ENCODE measurements at places on chromosomes 4 and X. TPM values are rescaled to one million over a fixed set of nuclear protein-coding genes. Genes with fewer than 3 reads are reported as not detected.

ARSJ gene
- total RNA-seq: 4.3 TPM

DNA sequence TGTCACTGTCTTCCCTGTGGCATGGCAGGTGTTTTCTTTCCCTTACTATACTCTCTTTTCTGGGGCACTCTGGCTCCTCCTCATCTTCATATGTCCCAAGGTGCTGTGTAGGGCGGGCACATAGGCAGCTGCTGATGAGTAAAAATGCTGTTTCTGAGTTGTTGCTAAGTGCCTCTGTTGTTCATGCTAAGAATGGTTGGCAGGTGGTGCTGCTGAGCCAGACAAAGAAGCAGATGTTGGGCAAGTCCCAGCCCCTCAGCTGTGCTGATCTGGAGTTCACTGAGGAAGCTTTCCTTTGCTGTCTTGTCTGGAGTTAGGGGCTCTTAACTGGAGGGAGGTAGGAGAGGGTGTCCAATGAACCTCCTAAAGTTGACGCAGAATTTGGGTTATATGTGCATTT, 40.6 kb downstream of the HADH start:
- DNase-seq: peak; percentile 79

GUCY1A1 gene
- total RNA-seq: 16.4 TPM

- peak; percentile 16 for DNase-seq
These were observed 323.3 kb downstream of the DHX15 start for GRCh38 chr4:24260923-24261564.

PDE6B gene
- total RNA-seq: 12.0 TPM

DNA sequence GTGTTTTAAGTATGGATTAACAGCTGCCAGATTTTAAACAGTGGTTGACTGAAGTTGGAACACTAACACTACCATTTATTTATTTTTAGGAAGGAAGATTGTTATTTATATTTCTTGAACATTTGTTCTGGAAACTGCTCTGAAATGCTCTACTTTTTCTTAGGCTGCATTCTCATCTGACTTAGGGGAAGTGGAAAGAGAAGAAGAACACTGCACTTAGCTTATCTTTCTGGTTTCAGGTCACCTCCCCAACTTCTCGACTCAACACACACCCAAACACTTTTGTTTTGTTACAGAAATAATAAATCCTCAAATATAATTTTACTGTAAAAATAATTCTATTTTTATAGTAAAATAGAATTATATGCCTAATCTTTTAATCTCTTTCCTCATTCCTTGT, 18.6 kb downstream of the BLTP1 start:
- DNase-seq: peak; percentile 18

GRCh38 chrX:105228602-105229001, 8.1 kb upstream of the TEX13A start:
- DNase-seq: no peak

GRCh38 chr4:120858776-120859175, 63.8 kb downstream of the PRDM5 start:
- no peak for DNase-seq

ADH1B gene
- total RNA-seq: 6.3 TPM

GRCh38 chrX:97527725-97528124, 644.0 kb downstream of the RPA4 start:
- DNase-seq: no peak

GPR143 gene
- 0.58 TPM for total RNA-seq

DNA sequence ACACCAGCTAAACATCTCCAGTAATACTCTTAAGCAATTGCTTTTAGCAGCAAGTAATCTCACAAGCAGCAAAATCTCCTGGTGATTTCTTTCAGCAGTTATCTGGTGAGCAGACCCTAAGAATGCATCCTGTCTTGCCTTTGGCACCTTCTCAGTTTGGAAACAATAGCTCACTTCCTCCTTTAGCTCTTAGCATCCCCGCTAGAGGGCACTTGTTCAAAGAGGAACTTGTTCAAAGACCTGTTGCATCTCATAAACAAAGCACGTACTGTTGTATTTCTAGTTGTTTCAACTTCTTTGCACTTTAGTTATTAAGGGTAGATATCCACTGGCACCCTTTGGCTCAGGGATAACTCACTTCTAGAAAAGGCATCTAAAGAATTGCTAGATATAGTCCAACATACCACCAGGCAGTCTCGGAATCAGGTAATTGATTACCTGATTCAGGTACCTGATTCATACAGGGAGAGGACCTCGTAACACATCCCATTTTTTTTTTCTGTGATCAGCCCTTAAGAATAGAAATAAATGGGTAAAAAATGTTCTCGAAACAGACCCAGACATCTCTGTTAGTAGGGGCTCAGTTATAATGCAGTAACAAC, 81.9 kb upstream of the QRFPR start:
- DNase-seq: peak; percentile 87

DNA sequence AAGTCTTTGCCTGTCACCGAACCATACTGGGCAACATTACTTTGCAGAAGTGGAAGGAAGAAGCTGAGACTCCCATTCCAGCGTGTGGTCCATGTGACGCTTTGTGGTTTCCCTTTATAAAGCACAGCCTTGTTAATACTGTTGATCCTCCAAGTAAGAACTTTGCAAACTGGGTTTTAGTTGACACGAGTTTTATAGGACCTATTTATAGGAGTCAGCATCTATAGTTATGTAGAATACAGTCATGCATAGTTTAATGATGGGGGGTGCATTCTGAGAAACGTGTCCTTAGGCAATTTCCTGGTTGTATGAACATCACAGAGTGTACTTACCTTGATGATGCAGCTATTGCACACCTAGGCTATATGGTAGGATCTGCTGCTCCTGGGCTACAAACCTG, 1879.4 kb upstream of the TENM3 start:
- DNase-seq: no peak

GRCh38 chr4:2878346-2878745, 34.7 kb downstream of the ADD1 start:
- DNase-seq: no peak

HADH gene
- 27.3 TPM for total RNA-seq

NAP1L2 gene
- total RNA-seq: 1.3 TPM

GRCh38 chrX:11464836-11465463, 171.7 kb downstream of the AMELX start:
- no peak for DNase-seq

DNA sequence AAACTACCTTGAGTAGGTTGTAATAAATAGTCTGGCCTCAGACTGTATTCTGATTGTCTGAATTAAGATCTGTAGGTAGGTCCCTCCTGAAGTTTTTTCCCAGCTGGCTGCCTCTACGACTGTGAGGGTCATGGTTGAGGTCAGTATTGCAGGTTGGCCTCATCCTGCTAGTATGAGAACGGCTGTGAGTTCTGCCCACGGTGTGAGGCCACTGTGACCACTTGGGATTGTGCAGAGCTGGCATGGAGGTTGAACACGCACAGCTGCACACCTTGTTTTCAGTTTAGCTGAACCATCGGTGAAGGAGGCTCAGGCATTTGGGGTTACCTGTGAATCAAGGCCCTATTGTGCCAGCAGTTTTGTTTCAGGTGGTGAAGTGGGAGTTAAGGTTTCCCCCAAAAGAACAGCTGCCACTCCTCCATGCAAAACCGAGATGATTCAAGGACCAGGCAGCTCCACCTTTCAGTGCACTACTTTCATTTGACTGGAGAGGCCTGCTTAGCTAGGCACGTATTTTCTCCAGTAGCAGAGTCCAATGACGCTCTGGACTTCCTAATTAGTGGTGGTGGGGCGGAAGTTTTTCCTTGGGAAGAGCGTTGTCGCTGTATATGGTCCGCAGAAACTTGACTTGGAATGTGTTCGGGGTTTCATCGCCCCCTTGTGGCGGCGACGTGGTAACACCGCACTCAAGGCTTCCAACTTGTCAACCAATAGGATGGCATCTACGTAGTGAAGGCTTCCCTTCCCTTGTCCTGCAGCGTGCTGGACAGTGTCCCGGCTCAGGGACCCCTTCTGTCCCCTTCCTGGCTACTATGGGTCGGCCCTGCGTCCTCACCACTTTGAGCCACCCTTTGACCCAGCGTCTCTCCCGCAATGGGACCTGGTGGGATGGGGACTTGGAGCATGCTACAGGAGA, 13.8 kb downstream of the CMC4 start:
- peak; percentile 77 for DNase-seq

DNA sequence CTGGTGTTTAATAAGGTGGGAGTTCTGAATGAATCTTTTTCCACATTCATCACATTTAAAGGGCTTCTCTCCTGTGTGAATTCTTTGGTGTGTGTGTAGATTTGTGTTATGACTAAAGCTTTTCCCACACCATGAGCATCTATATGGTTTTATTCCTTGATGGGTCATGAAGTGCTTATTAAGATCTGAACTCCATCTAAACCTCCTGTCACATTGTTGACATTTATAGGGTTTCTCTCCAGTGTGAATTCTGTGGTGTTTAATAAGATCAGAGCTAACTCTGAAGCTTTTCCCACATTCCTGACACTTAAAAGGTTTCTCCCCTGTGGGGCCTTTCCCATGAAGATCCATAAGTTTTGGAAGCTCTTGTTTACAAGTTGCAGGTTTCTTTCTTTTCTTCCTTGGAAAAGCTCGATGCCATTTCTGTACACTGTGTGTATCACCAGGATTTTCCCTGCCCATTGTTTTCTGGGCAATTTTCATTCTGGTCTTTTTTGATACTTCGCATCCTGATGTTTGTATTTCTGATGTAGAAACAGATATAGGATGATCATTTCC, 21.9 kb upstream of the ETDC start:
- DNase-seq: no peak

HSFX2 gene
- 0.75 TPM for total RNA-seq

GRCh38 chr4:28883211-28883610, 1837.0 kb upstream of the PCDH7 start:
- no peak for DNase-seq

MCF2 gene
- total RNA-seq: 0.27 TPM

GRCh38 chrX:7119950-7120877, 27.3 kb upstream of the STS start:
- peak; percentile 58 for DNase-seq

- DNase-seq: no peak
These were observed 100.9 kb downstream of the TTC29 start for GRCh38 chr4:146844761-146845160.

SLC10A4 gene
- 0.49 TPM for total RNA-seq

- DNase-seq: no peak
These were observed 10.0 kb upstream of the OPHN1 start for GRCh38 chrX:68443155-68443868.

- peak; percentile 10 for DNase-seq
These were observed 321.3 kb upstream of the CPXCR1 start for GRCh38 chrX:88425739-88426138.

GRCh38 chr4:912548-913279, 19.4 kb downstream of the GAK start:
- no peak for DNase-seq

CHRDL1 gene
- 10.6 TPM for total RNA-seq

MCTS1 gene
- total RNA-seq: 41.5 TPM

DNA sequence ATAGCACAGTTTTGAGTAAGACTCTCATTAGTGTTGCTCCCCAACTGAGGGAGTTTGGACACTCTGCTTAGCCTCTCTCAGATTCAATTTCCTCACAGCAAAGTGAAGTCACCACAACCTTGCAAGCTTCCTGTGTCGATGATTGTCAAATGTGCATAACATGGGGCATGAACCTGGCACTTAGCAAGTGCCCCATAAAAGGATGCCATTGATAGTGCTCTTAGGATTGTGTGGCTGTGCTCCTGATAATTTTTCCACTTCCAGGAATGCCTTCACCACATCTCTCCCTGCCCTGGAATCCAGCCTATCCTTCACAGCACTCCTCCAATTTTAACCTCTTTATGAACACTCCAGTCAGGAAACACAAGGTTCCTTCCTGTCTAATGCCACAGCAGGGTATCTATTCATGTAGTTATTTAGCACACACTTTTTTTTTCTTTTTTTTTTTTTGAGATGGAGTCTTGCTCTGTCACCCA, 309.4 kb downstream of the PPP3CA start:
- DNase-seq: no peak

DNA sequence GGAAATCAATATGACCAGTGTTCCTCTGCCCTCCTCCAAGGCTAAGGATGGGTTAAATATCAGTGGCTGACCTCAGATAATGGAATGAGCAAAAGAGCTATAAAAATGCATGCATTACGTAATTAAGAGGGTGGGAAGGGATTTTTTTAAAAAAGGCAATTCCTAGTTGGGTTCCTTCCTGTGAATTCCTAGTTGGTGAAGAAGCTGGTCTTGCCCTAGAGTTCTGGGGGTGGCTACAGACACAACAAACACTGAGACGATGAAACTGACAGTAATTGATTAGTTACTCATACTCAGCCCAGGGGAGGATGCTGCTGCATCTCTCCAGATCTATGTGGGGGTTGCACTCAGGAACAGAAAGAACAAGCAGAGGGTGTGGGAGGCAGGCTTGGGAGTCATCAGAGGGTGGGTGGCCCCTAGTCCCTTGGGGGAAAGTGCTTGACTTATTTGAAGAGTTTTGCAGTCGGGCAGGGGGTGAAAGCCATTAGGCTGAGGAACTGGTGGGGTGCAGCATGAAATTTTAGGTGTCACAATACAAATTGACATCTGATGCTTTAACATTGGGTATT, 662.0 kb upstream of the FRG1 start:
- DNase-seq: no peak

DNA sequence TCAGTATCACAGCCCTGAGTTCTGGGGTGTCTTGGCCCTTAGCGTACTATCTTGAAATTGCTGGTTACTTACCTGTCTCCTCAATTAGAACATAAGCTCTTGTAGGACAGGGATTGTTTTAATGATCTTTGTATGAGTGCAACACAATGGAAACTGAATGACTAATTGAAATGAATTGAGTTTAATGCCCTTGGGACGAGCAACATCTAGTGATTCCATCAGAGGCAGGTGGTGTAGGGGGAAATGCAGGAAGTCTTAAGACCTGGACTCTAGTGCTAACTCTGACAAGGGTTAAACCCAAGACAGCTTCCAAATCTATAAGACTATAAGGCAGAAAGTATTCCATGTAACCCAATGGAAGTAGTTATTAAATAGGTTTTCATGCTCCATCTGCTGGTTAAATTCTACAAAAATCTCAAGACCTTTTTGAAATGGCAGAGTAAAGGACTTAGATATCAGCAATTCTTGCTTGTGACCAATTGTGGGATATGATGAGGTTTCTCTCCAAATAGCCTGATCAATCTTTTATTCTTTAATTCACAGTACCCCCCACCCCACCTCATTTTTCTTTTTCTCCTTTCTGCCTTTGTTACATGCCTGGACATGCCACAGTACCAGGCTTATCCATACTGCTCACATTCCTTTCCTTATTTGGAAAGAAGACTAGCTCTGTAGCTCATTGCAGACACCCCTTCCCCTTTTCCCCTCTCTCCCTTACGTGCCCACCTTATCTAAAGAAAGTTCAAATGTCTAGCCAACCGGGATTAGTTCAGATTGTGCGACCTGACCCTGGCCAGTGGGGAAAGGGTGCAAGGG, 340.8 kb downstream of the PAPSS1 start:
- peak; percentile 40 for DNase-seq

DNA sequence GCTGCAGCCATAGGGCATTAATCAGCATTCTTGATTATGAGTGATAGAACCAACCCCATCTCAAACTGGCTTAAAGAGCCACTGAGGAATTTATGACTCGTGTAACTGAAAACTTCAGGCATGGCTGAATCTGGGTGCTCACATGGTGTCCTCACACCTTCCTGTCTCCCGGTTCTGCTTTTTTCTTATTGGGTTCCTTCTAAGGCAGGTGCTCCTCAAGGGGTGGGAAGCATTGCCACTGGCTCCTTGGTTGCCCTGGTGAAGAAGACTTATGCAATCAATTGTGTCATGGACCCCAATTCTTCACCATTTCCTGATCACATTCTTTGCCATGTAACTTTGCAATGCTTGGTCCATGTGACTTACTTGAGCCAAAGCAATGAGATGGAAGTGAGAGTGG, 4.3 kb upstream of the ZCCHC4 start:
- no peak for DNase-seq

NDNF gene
- 12.0 TPM for total RNA-seq

DCAF12L2 gene
- 15.1 TPM for total RNA-seq

NHSL2 gene
- total RNA-seq: 7.8 TPM

All from muscle of leg (tissue), 16 donors.